ENCODE measurements at places on chromosomes 5 and 9.
A peak's percentile ranks its signal among the peaks of the same experiment; 100 is the strongest.

- DNase-seq: peak; percentile 15
Observed at GRCh38 chr5:140182803-140183367, 7.9 kb downstream of the CYSTM1 start.

DNA sequence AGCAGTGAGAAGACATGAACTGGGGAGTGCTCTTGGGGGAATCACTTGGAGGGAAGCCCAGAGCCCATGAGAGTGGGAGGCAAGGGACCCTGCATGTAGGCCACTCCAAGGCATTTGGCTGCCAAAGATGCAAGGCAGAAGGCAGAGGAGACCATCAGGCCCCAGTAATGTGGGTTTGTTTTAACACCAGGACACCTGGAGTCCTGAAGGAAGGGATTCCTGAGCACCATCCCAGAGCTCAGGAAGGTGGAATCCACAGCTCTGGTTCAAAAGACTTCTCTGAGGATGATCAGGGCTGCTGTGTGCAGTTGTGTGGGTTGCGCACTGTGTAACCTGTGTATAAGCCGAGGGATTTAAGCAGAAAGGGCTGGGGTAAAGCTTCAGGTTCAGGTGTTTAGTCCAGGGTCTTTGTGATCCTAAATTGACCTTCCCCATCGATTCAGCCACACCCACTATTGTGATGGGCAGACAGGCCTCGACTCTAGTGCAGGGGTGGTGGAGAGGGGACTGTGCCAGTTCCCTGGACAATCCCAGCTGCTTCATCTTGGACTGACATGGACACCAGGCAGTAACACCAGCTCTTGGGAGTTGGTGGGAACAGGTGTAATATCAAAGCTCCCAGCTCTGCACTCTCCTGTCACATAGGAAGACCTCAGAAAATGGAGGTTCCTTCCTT, 11.0 kb downstream of the B4GALT7 start:
- DNase-seq: no peak

DNA sequence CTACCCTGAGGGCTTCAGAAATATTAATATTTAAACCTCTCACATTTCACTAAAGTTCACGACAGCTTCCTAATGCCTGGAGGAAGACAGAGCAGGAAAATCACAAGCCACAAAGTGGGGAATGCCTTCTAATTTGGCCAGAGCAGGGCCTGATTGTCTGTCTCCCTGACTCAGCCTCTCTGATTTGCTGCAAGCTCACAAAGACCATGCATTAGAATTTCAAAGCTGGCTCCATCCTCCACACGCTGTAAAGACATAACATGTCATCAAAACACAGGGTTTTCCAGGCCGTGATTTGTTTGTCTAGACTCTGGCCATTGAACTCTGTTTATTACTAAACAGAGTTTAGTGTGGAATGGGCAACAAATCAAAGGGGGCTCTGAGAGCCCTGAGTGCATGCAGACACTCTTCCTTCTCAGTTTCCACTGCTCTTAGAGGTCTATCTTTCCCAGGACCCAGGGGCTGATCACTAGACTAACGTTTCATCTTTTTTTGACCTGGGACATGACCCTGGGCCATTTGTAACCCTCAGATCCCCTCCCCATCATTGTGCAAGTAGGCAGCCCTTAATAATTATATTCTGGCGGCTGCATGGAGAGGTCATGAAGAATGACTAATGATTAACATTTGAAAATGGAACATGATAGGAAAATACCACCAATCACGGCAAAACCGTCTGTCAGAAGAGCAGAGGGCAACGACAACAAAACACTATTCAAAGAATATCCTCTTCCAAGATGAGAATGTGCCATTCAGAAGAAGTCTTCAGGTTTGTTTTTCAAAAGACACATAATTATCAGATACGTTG, 140.2 kb downstream of the ENC1 start:
- no peak for DNase-seq

GRCh38 chr5:17192191-17192590, 25.2 kb upstream of the BASP1 start:
- peak; percentile 83 for DNase-seq

GRCh38 chr9:122222791-122223190, 6.0 kb downstream of the LHX6 start:
- no peak for DNase-seq

DNA sequence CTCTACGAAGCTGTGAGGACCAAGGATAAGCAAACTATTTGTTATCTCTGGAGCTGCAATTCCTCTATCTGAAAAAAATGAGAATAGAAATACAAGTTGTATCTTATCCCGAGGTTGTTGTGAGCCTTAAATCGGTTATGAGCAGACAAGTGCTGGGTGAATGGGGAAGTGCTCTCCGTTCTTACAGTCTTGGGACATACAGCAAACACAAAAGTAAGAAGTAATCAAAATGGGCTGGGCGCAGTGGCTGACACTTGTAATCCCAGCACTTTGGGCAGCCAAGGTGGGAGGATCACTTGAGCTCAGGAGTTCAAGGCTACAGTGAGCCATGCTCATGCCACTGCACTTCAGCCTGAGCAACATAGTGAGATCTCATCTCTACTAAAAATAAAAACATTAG, 31.7 kb downstream of the ITK start:
- DNase-seq: no peak

DNA sequence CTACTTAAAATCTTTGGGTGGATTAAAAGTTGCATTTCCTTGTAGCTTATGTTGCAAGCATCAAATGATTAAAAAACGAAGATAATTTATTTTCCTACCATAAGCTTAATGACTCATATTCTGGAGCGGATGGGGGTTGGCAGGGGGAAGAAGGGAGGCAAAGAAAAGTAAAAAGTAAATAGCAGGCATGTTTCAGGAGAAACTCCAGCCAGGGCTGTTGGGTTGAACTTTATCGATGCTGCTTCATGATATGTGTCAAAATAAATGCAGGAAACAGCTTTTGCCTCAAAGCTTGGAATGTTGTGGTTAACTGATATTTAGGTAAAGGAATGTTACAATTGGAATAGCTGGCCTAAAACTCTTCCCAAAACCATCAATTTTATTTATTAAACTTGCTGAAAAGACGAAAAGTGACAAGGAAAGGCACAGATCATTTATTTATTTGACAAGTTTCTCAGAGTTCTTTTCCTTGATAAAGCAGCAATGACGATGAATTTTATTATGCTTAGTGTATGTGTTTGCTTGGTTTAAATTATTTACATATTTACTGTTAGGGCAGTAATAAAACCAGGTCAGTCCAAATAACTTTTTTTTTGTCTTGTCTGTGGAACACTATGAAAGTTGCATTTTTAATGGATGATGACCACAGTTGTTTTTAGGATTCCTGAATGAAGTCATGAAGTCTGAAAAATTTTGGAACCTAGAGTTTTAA, 177.9 kb downstream of the PCSK1 start:
- DNase-seq: peak; percentile 82

DNA sequence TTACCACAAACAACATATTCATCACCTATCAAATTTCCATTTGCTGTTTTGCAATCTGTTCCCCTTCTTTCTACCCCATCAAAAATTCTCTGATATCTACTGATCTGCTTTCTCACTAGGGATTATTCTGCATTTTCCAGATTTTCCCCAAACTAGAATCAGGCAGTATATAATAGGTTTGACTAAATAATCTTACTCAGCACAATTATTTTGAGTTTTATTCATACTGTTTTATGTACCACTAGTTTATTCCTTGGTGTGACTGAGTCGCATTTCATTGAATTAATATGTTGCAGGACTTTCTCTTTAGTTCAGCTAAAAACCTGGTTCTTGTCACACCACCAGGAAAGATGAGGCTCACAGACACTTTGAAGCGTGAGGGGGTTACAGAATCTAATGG, 131.4 kb downstream of the CYLC2 start:
- DNase-seq: no peak

DNA sequence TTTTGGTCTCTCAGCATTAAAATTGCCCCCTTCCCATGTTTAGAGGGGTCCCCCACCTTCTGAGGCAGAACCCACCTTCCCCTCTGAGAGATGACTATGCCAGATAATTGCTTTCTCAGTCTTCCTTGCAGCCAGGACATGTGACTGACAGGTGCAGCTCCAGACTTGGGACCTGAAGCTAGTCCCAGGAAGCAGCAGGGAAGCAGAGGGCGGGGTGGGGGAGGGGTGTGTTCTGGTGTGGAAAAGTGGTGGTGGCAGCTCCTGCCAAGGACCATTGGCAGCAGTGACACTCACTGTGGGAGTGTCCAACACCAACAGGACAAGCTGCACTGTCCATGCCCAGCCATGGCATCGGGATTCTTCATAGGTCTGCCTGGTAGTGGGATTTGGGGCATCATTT, 2.3 kb downstream of the EIF4E1B start:
- DNase-seq: no peak

GRCh38 chr5:94218374-94218773, 400.0 kb downstream of the KIAA0825 start:
- DNase-seq: peak; percentile 35

GRCh38 chr5:9066349-9066748, 479.5 kb downstream of the SEMA5A start:
- DNase-seq: no peak

- DNase-seq: peak; percentile 34
Observed at GRCh38 chr5:55172051-55172899, 702 bp downstream of the CDC20B start.

- peak; percentile 95 for DNase-seq
Observed at GRCh38 chr9:137086531-137087408, at the start of gene MAN1B1. Gene MAN1B1 (plus strand): TSS chr9:137086985. CDS start chr9:137087000, 15 bp downstream.

DNA sequence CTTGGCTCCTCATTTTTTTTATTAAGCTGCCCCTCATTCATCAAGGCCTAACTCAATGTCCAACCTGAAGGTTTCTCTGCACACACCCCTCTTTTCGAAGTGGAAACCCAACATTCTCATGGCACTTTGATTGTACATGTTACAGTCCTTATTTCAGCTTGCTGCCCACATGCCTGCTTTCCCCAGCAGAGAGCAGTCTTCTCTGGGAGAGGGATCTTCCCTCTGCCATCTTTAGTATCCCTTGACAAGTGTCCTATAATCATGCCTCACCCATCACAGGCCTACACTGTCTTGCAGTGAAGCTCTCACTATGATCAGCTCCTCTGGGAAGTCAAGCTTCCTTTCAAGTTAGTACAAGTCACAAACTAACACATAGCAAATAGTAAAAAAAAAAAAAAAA, 175.1 kb downstream of the ACER2 start:
- no peak for DNase-seq

DNA sequence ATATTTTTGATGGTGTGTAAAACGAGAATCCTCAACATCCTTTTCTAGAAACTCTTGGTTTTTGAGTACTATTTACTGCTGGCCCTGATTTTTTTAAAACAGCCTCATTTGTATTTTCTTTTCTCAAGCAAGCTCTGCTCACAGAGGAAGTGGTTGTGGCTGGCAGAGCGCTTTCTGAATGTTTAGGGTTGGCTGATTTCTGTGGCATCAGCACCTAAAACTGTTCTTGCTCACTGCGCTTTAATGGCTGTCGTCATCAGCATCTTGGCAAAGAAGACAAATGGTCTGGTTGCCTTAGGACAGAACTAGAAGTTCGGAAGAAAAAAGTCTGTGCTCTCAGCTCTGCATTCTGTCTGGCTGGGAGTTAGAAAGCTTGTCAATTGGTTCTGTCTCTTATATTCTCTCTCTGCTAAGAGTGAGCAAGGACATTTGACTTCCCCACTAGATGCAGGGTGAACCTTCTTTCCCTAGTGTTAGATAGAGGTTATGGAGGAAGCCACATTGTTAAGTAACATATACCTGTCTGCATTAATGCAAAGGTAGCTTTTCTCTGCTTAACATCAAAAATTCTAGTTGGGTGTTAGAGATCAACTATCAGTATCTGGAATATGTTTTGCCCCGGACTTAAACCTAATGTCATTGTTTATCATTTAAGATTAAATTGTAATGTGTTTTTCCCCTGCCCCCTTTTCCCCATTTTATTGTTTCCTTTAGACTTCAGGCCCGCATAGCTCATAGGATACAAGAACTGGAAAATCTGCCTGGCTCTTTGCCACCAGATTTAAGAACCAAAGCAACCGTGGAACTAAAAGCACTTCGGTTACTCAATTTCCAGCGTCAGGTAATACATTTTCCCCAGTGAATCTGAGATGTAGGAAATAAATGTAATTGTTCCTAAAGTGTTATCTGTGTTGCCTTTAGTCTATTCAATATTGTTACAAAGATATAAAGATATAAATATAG, 39.0 kb downstream of the SMARCA2 start:
- peak; percentile 55 for DNase-seq

DNA sequence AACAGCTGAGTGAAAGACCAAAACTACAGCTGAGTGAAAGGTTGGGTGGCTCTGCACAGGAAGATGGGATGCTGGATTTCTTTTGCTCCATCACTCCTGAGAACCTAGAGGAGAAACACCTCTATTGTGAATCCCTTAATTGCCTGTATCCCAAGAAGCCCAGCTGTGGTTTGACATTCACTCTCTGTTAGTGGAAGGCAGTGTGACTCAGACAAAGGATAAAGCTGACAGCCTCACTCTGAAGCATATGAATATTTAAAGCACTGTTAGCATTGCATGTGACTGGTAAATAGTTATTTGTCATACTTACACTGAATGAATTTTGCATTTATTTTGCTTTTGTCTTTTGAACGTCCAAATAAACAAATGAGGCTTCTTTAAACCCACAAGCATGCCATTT, 367.1 kb upstream of the RIOK2 start:
- DNase-seq: no peak

- no peak for DNase-seq
Observed at GRCh38 chr5:6572825-6573380, 59.9 kb downstream of the NSUN2 start.

DNA sequence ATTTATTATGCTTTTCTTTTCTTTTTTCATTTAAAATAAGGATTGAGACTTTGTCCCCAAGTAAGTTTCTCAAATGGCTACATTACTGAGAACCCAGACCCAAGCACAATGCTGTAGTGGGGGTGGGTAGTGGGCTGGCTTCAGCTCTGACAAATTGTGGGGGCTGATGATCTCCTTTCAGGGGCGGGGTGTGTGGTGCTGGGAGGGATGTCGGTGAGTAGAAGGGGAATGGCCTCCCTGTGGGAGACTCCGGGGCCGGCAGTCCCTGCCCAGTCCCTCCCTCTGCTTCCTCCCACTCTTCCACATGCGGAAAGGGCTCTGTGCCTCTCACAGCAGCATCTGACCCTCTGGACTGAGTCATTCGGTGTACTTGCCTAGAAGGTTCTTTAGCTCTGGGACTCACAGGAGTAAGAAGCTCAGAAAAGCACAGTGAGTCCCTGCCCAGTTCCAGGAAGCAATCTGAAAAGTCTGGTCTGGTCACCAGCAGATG, 14.3 kb downstream of the CD180 start:
- peak; percentile 87 for DNase-seq

DNA sequence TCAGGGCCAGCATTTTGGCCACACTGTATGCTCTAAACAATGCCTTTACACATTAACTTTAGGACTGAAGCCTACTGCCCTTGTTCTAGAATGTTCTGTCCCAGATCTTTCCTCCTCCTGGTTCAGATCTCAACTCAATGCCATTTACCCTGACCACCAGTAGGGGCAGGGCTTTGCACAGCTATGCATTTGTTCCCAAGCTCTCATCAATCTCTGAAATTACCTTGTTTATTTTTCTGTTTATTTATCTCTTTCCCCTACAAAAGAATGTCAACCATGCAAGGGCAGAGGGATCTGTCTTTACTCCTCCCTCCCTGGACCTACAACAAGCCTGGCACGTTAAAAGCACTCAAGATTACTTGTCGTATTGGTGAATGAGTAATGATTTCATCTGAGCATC, 612.9 kb downstream of the BNC2 start:
- no peak for DNase-seq
